AG20443 (cell line): ENCODE measurements at places on chromosomes 12 and 14.
A peak's percentile ranks its signal among the peaks of the same experiment; 100 is the strongest.

DNA sequence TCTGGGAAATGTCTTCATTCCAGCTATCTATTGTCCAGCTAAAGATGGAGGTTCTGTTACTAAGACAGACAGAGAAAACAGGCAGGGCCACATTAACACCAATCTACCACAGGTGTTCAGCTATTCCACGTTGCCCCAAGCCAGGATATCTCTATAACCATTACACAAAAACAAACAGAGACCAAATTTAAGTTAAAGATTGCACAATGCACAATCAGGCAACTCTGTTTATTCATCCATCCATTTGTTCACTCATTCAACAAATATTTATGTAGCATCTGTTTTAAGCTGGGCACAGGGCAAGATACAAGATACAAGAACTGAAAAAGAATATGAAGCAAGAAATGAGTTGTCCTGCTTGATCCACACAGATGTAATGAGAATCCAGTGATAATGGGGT lies 629.0 kb downstream of the MED13L start:
- DNase-seq: no peak

- no peak for DNase-seq
Observed at GRCh38 chr14:92582706-92583452, 69.3 kb downstream of the RIN3 start.

DNA sequence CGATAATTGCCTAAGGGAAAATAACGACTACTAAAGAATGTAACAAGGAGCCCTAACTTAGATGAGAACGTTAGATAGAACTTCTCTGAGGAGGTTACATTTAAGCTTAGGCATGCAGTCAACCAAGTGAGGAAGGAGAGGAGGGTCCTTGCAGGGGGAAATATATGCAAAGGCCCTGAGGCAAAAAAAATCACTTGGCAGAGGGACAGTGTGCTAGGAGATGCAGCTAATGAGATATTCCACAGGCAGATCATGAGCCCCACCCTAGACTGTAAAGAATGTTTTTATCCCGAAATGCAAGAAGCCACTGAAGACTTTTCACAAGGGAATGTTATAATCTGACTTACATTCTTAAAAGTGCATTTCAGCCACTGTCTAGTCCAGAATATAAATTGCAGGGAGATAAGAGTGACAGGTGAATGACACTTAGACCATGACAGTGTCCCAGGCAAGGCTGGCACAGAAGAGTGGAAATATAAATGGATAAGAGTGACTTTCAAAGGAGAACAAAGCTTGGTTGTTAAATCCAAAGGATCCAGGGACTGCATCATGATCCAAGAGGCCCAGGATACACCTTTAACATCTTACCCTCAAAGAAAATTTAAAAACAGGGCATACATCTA lies 61.0 kb downstream of the PPM1H start:
- DNase-seq: no peak

DNA sequence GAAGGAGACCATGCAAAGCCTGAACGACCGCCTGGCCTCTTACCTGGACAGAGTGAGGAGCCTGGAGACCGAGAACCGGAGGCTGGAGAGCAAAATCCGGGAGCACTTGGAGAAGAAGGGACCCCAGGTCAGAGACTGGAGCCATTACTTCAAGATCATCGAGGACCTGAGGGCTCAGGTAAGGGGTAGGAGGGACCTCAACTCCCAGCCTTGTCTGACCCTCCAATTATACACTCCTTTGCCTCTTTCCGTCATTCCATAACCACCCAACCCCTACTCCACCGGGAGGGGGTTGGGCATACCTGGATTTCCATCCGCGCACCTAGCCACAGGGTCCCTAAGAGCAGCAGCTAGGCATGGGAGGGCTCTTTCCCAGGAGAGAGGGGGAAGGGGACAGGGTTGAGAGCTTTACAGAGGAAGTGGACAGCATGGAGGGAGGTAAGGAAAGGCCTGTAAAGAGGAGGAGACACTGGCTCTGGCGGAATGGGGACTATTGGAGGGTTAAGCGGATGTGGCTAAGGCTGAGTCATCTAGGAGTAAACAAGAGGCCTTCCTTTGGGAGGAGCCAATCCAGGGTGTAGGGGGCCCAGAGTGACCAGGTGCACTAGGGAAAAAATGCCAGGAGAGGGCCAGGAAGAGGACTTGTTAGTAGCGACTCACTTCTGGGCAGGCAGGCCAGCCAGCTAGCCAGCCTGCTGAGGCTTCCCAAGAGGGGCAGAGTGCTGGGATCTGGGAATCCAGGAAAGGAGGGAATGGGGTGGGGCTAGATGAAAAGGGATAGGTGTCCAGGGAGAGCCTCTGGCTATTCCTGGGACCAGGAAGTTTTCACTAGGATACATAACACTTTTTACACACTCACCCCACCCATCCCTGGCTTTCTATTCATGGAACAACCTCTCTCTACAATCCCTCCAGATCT lies 754 bp downstream of the KRT18 start:
- DNase-seq: no peak

DNA sequence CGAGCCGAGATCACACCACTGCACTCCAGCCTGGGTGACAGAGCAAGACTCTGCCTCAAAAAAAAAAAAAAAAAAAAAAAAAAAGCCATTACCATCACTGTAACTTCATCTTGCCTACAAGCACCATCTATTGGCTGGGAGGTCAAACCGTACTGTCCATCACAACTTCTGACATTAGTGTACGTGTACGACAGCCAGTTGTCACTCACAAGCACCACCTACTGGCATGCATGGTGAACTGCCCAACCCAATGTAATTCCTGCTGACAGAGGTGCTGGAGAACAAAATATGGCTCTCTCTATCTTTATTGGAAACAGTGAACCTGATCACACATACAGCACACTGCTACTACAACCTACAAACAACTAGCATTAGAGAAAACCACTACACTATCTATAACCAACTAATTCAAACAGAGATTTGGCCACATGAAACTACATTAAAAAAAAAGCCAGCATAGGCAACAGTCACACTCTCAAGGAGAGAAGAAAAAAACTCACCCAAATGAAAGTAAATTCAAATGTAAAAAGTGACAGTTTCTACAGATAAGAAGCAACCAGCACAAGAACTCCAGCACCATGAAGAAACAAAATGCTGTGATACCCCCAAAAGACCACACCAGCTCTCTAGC lies 82.3 kb downstream of the PUS7L start:
- DNase-seq: peak; percentile 19

DNA sequence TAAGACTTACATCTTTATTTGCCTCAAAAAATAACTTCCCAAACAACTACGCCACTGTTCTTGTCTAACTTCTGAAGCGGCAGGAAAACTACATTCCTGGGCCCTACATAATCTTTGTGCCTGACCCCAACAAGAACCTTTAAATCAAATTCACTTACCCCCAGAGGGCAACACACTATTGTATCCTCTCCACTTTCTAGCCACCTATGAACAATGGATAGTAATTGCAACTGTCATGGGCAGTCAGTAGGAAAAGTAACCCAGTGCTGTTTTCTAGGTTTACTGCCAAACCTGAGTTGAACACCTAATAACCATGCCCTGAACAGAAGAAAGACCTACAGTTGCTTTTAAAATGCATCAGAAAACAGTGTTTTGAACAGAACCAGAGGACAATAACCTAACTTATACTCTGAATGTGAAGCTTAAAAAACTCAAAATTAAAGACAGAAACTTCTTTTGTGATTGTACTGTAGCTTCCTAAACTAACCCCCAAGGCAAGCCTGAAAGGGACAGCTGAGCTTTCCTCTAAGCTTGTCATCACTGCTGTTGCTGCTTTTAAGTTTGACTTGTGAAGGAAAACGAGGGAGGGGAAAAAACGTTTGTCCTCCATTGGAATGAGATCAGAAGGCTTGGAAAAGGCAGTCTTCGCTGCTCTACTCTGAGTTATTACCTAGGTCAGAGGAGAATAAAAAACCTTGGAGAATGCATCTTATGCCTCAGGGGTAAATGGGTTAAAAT lies 195.7 kb downstream of the SOX5 start:
- no peak for DNase-seq

DNA sequence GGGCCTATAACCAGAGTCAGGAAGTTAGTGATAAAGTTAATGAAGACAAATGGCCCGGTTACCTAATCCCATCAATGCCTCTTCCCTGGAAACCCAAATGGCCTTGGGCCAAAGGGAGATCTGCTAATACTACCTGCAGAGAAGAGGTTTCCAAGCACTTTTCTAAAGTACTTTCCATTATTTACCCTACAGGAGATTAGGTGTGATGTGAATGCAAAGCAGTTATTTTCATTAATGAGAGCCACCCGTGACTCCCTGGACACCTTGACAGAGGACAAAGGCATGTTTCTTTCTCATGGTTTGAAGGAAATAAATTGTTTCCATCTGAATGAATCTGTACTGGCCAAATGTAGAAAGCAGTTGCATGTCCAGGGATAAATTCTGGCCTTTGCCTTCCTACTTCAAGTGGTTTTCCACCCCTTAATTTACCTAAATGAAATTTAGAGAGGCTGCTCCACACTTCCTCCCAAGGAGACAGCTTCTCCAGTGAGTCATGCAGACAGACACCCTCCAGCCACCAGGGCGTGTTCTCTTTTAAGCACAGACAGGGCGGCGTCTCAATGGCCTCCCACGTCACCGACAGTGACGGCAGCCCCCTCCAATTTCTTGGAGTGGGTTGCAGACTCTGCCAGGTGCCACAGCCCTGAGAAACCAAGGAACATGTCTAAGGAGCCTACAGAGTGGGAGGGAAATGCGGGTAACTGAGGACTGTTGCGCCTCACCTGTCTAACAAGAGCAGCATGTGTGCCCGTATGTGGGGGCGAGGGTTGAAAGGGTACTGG lies 43.9 kb upstream of the GNPNAT1 start:
- peak; percentile 87 for DNase-seq
